PC-9 (cell line): ENCODE measurements at places on chromosomes 6 and 20. TPM values are rescaled to one million over a fixed set of nuclear protein-coding genes. Genes with fewer than 3 reads are reported as not detected.
A peak's percentile ranks its signal among the peaks of the same experiment; 100 is the strongest.

DNA sequence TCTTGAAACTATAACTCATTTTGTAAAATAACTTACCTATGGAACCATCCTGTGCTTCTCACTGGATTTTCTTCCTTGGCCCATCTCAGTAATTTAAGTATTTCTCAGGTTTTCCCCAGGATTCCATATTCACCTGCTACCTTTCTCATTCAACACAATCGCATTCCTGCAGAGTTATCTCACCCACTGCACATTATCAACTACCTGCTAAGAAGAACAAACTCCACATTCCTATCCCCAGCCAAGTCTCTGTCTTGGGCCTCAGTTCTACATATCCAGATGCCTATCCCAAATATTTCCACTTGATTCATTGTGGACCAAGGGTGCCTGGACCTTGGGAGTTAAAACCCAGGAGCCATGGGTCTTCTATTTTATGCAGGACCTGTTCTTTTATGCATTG lies 60.2 kb upstream of the KCNQ5 start:
- no peaks in the 10 kb centered on the region for H3K27me3 ChIP-seq
- H3K4me3 ChIP-seq, result no peak overlapping the region
- no peak for DNase-seq
- no peaks in the 10 kb centered on the region for H3K4me1 ChIP-seq
- H3K27ac ChIP-seq, result no peak overlapping the region

Gene NKX2-4
- total RNA-seq, result not detected in 2 replicates

DNA sequence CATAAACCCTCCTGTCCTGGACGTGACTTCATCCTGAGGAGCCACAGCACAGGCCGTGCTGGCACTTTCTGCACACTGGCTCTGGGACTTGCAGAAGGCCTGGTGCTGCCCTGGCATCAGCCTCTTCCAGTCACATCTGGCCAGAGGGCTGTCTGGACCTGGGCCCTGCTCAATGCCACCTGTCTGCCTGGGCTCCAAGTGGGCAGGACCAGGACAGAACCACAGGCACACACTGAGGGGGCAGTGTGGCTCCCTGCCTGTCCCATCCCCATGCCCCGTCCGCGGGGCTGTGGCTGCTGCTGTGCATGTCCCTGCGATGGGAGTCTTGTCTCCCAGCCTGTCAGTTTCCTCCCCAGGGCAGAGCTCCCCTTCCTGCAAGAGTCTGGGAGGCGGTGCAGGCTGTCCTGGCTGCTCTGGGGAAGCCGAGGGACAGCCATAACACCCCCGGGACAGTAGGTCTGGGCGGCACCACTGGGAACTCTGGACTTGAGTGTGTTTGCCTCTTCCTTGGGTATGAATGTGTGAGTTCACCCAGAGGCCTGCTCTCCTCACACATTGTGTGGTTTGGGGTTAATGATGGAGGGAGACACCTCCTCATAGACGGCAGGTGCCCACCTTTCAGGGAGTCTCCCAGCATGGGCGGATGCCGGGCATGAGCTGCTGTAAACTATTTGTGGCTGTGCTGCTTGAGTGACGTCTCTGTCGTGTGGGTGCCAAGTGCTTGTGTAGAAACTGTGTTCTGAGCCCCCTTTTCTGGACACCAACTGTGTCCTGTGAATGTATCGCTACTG lies 22.0 kb upstream of the PYGB start:
- H3K4me3 ChIP-seq, result no peak overlapping the region
- H3K27me3 ChIP-seq, result no peaks in the 10 kb centered on the region
- peaks cover 52% of the 10 kb centered on the region for H3K4me1 ChIP-seq
- H3K36me3 ChIP-seq, result no peaks in the 10 kb centered on the region
- no peak overlapping the region for H3K27ac ChIP-seq

Gene MRPL2
- 86.2 and 110 TPM in 2 replicates for total RNA-seq

- H3K4me1 ChIP-seq, result no peaks in the 10 kb centered on the region
- H3K27me3 ChIP-seq, result no peaks in the 10 kb centered on the region
- H3K4me3 ChIP-seq, result no peak overlapping the region
These were observed 56.2 kb upstream of the BEND3 start for GRCh38 chr6:107171513-107171912.

- no peak overlapping the region for H3K27ac ChIP-seq
- H3K4me3 ChIP-seq, result no peak overlapping the region
- H3K27me3 ChIP-seq, result no peaks in the 10 kb centered on the region
- no peaks in the 10 kb centered on the region for H3K4me1 ChIP-seq
These were observed 25.9 kb upstream of the DEFB113 start for GRCh38 chr6:49995278-49995677.

Gene CST4
- total RNA-seq, result 0.78 TPM in 1 of 2 replicates, not detected in the other

DNA sequence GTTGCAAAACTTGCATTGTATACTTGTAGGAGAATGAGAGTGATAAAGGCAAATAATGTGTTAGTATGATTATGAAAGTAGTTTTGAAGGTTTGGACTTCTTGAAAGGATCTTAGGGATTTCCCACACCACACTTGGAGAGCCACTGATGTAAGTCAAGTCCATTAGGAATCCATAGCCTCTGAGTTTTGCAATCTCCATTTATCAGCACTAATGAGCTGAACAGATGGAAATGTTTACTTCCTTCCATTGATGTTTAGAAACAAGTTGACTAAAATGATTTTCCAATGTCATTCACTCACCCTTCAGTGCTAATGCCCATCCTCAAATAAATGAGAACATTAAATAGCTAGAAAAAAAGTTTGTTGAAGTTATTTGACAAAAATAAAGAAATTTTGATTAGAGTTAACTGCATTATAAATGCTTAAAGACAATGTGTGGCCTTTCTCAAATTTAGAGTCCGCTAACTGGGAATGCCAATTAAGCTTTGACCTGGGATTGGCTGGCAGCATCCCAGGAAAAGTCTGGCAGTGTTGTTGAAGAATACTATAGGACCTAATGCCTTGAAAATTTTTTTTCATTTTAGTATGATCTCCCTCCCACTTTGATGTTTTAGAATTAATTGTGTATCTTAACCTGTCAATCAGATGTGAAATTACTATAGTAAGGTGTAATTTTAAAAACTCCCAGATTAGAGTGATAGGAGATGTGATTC lies 68.0 kb downstream of the SLC35F1 start:
- H3K27me3 ChIP-seq, result no peaks in the 10 kb centered on the region
- H3K36me3 ChIP-seq, result no peaks in the 10 kb centered on the region
- DNase-seq, result no peak
- no peaks in the 10 kb centered on the region for H3K4me1 ChIP-seq

Gene SIRPB1
- 4.1 and 7.6 TPM in 2 replicates for total RNA-seq

GRCh38 chr6:41713159-41713649 lies 22.2 kb downstream of the TFEB start:
- H3K36me3 ChIP-seq, result no peaks in the 10 kb centered on the region
- H3K4me3 ChIP-seq, result no peak overlapping the region
- DNase-seq, result peak; percentile 93
- peak overlapping the region; percentile 58 for H3K27ac ChIP-seq
- no peaks in the 10 kb centered on the region for H3K27me3 ChIP-seq

Gene CCN6
- not detected in 2 replicates for total RNA-seq

DNA sequence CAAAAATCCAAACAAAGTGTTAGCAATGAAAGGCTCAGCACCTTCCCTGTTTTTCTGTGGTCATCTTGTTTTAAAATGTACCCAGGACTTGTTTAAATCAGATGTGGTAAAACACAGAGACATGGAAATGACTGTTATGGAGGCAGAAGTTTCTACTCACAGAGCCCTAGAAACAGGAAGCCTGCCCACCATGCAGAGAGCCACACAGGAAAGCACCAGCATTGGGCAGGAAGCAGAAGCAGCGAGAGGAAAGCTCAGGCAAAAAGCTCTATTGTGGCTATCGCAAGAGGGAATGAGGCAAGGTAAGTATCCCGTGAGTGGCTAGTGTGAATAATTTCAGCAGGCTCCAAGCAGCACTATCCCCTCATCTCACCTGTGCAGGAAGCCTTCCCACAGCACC lies 42.8 kb downstream of the GPR6 start:
- DNase-seq, result no peak
- H3K36me3 ChIP-seq, result no peaks in the 10 kb centered on the region
- H3K27ac ChIP-seq, result no peak overlapping the region
- 0 out of 2 replicates have a peak, but pooled peaks cover 3% of the 10 kb centered on the region for H3K27me3 ChIP-seq

DNA sequence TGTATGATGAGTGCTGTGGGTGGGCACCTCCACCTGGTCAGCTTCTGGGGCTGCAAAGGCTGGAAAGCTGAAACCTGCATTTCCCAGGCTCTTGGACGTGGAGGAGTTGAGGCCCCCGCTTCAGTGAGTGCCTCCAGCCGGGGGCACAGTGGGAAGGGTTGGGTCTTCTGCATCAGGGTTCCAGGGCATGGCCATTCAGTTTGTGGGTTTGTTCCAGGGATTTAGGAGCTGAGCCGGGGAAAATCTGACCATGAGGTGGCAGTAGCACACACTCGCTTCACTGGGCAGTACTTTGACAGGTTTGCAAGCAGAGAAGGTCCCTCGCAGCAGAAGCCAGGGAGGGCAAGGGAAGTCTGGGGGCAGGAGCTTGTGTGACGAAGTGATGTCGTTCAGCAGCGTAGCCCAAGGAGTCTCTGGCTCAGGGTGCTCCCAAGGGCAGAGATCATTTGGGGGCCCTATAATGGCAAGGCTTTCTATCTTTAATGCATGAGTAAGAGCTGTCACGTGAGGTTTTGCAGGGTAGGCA lies 69.5 kb upstream of the SULF2 start:
- DNase-seq, result peak; percentile 49
- no peak overlapping the region for H3K4me3 ChIP-seq
- peaks cover 52% of the 10 kb centered on the region for H3K4me1 ChIP-seq

DNA sequence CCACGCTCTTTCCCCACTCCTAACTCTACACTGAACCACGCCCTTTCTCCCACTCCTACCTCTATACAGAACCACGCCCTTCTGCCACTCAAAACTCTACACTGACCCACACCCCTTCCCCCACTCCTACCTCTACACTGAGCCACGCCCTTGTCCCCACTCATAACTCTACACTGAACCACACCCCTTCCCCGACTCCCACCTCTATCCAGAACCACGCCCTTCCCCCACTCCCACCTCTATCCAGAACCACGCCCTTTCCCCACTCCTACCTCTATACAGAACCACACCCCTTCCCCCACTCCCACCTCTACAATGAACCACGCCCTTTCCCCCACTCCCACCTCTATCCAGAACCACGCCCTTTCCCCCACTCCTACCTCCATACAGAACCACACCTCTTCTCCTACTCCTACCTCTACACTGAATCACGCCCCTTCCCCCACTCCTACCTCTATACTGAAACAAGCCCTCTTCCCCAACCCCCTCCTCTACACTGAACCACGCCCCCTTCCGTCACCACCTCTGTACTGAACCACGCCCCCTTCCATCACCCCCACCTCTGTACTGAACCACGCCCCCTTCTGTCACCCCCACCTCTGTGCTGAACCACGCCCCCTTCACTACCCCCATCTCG lies 10.1 kb downstream of the PXMP4 start:
- H3K36me3 ChIP-seq, result no peaks in the 10 kb centered on the region
- peaks cover 5% of the 10 kb centered on the region; the same call in 1 of the 2 replicates for H3K4me1 ChIP-seq
- no peaks in the 10 kb centered on the region for H3K27me3 ChIP-seq
- H3K4me3 ChIP-seq, result no peak overlapping the region
- DNase-seq, result no peak
- H3K27ac ChIP-seq, result no peak overlapping the region

GRCh38 chr6:39281312-39281980 lies 32.8 kb downstream of the KCNK17 start:
- H3K4me1 ChIP-seq, result peaks cover 43% of the 10 kb centered on the region
- no peak for DNase-seq
- no peaks in the 10 kb centered on the region for H3K27me3 ChIP-seq
- H3K4me3 ChIP-seq, result no peak overlapping the region
- no peaks in the 10 kb centered on the region for H3K36me3 ChIP-seq
- peak overlapping the region; percentile 94 for H3K27ac ChIP-seq

GRCh38 chr6:114096561-114097172 lies 125.7 kb upstream of the HDAC2 start:
- no peaks in the 10 kb centered on the region for H3K36me3 ChIP-seq
- no peak for DNase-seq
- no peak overlapping the region for H3K27ac ChIP-seq
- H3K4me1 ChIP-seq, result no peaks in the 10 kb centered on the region

- H3K27me3 ChIP-seq, result no peaks in the 10 kb centered on the region
- H3K27ac ChIP-seq, result no peak overlapping the region
- no peak overlapping the region for H3K4me3 ChIP-seq
- DNase-seq, result no peak
These were observed 532 bp upstream of the SLC35F1 start for GRCh38 chr6:117906507-117906957.

- no peak overlapping the region for H3K27ac ChIP-seq
- peaks cover 16% of the 10 kb centered on the region for H3K4me1 ChIP-seq
- DNase-seq, result peak; percentile 38
- no peaks in the 10 kb centered on the region for H3K27me3 ChIP-seq
- H3K4me3 ChIP-seq, result no peak overlapping the region
- no peaks in the 10 kb centered on the region for H3K36me3 ChIP-seq
These were observed 100.2 kb downstream of the PERP start for GRCh38 chr6:138007014-138007472.

Gene EEF1A2
- total RNA-seq, result 75.2 and 90.2 TPM in 2 replicates
